Kidney tubule cell (primary cell): ENCODE measurements at places on chromosomes 4 and X.

DNA sequence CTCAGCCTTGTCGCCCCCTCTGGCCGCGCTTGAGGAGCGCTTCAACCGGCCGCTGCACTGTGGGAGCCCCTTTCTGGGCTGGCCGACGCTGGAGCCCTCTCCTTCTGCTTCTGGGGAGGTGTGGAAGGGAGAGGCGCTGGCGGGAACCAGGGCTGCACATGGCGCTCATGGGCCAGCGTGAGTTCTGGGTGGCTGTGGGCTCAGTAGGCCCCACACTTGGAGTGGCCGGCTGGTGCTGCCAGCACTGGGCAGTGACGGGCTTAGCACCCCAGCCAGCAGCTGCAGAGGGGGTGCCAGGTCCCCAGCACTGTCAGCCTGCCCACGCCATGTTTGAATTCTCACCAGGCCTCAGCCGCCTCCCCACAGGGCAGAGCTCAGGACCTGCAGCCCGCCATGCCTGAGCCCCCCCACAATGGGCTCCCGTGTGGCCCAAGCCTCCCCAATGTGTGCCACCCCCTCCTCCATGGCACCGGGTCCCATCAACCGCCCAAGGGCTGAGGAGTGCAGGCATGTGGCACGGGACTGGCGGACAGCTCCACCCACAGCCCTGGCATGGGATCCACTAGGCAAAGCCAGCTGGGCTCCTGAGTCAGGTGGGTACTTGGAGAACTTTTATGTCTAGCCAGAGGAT, 615.2 kb downstream of the TRIML1 start:
- no peak for DNase-seq

DNA sequence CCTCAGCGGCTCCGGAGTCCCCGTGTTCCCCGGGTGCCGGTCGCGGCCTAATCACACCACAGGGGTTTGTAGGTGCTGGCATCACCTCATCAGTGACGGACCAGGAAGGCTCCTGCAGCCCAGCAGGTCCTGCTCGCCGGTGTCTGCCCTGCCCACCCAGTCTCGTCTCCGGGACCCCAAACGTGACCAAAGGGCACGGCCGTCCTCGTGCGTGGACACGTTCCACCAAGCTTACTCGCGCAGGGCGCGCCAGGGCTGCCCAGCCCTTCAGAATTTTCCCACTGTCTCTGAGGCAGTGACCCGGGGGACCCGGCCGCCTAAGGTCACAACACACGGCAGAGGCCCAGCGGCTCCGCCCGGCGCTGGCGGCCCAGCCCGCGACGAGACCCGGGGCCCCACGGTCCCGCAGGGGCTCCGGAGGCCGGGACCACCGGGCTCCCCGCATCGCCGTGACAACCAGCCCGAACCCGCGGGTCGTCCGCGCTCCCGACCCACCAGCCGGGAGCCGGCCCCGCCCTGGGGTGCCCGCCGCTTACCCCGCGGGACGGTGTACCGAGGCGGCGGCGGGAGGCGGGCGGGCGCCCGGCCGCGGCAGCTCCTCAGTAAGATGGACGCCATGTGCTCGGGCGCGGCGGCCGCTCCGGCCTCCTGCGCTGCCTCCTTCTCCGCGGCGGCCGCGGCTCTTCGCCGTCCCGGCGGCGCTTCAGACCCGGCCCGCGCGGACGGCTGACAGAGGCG, 454 bp downstream of the LETM1 start:
- peak; percentile 40 for DNase-seq

GRCh38 chr4:53992785-53993184, 71.6 kb downstream of the CHIC2 start:
- DNase-seq, result no peak

DNA sequence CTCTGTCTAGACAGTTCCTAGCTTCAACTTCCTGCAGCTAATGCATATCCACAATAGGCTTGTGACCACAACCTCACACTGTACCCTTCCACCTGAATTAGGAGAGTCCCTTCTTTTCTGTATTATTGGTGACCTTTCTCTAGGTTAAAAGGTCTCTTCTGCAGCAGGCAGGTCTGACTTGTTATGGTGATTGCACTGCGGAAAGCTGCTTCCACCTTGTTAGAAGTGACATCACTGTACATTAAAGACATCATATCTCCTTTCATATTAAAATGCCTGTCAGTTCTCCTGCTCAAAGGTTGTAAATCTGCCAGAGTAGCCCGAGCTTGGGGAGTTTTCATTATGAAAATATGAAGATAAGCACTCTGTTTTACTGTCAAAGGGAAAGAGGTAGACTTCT, 21.5 kb upstream of the LSM6 start:
- no peak for DNase-seq

- no peak for DNase-seq
Observed at GRCh38 chr4:75655562-75655961, 17.6 kb downstream of the G3BP2 start.
